Brain pericyte (primary cell): ENCODE measurements at places on chromosomes 3 and 15.

- DNase-seq: no peak
These were observed 1.1 kb upstream of the PYGO1 start for GRCh38 chr15:55589287-55589686.

DNA sequence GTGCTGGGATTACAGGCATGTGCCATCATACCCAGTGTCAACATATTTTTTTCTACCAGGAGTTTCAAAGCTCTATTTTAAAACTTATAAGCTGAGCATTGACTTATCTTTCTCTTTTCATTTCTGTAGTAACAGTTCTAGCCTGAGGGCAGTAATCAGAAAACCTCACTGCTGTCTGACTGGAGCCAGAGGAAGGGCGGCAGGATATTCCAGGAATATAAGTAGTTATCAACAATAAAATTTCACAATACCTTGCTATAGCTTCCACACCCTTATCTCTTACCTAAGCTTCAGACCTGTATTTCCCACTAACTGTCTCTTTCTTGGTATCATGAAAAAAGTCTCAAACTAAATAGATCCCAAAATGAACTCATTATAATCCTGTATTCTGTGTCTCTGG lies 5.1 kb upstream of the NEDD4 start:
- DNase-seq: no peak

- peak; percentile 3 for DNase-seq
These were observed 486.1 kb upstream of the GOLIM4 start for GRCh38 chr3:168581771-168582225.

- no peak for DNase-seq
These were observed 524.7 kb downstream of the GRM7 start for GRCh38 chr3:7385635-7386034.

DNA sequence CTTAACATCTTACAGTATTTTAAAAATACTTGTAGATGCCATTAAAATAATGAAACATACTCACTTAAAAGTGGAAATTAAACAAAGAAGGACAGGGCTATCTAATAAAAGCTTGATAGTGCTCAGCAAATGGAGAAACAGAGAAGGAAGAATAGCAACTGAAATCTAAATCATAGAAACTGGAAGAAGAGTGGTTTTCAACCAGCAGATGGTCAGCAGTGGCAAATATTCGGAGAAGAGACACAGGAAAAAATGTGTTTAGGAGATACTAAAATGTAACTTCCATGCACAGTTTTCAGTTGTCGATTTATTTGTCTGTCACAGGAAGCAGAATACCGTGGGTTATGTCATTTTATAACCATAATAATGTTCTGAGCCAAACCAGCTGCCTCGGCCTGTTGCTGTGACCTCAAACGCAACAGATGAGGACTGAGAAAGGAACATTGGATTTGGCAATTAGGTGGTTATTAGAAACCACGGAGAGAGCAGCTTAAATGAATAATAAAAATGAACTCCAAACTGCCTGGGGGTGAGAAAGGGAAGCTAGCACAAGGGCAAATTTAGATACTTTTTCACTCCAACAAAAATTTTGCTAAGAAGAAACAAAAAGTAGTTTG lies 246.6 kb upstream of the KCNMB2 start:
- no peak for DNase-seq

- no peak for DNase-seq
These were observed 24.7 kb downstream of the GXYLT2 start for GRCh38 chr3:72912532-72912931.

- DNase-seq: no peak
These were observed 275.0 kb upstream of the CHRM5 start for GRCh38 chr15:33693166-33693800.

GRCh38 chr15:28165791-28166190 lies 66.7 kb upstream of the OCA2 start:
- no peak for DNase-seq

DNA sequence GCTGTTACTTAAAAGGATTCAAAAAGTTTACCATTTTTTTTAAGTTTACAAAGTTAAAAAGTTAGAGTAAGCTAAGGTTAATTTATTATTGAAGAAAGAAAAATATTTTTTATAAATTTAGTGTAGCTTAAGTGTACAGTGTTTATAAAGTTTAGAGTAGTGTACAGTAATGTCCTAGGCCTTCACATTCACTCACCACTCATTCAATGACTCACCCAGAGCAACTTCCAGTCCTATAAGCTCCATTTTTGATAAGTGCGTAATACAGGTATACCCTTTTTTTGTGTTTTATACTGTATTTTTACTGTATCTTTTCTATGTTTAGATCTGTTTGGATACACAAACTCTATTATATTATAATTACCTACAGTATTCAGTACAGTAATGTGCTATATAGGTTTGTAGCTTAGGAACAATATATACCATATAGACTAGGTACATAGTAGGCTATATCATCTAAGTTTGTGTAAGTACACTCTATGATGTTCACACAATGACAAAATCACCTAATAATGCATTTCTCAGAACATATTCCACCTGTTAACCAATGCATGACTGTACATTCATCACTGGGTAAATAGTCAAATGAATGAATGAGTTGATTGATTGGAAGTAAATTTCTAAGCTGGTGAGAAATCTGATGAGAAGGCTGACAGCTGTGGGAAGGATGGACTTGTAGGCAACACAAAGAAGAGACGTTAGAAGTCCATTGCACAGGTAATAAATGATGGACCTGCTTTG lies 95.2 kb upstream of the CDIN1 start:
- no peak for DNase-seq

DNA sequence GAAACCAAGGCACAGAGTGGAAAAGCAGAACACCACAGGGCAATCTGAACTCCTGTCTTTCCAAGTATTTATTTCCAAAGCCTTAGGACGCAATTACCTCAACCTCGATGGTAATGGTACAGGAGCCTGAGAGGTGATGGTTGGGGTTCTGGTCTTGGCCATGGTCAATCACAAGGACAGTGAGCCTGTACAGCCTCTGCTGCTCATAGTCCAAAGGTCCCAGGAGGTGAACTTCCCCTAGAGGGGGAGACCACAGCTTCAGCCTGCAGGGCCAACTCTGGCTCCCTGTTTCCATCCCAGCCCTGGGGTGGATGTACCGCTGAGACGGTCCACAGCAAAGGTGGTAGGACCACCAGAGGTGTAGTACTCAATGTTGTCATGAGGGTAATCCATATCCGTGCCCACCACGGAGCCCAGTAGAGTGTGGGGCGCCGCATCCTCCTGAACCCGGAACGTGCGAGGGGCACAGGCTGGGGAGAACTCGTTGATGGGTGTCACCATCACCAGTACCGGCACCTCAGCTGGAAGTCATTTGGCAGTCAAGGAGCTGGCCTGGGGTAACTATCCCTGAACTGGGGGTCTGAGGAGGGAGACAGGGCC lies 6.1 kb downstream of the CDHR4 start:
- DNase-seq: no peak

GRCh38 chr3:127783642-127784160 lies 38.6 kb downstream of the MGLL start:
- DNase-seq: no peak

DNA sequence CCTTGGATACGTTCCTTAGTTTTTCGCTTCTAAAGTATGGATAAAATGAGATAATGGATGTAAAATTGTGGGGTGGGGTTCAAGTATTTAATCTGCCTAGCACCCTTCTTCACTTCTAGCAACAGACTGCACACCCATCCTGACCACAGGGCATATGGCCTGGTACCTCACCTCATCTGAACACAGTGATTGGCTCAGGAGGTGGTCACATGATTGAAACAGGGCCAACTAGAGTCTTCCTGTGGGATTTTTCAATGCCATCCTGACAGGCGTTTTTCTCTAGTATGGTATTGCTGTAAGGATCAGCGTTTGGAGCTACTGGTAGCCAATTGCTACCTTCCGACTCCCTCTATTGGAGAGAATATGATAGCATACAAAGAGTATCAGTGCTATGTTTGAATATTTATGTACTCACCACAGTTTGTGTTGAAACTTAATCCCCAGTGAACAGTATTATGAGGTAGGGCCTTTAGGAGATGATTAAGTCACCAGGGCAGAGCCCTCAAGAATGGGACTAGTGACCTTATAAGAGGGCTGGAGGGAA lies 172.2 kb downstream of the PPM1L start:
- DNase-seq: no peak

GRCh38 chr3:154538566-154539360 lies 108.8 kb upstream of the GPR149 start:
- no peak for DNase-seq

- DNase-seq: no peak
These were observed 105.3 kb downstream of the SNRK start for GRCh38 chr3:43391621-43392020.
